ENCODE measurements at places on chromosomes 6 and 20.

GRCh38 chr20:32819992-32820697, 391 bp downstream of the MAPRE1 start:
- DNase-seq = peak; percentile 87

GRCh38 chr6:2790588-2791449, 25.6 kb downstream of the WRNIP1 start:
- DNase-seq = peak; percentile 72

GRCh38 chr6:84526631-84527030, 237.8 kb downstream of the TBX18 start:
- DNase-seq = no peak

- no peak for DNase-seq
Observed at GRCh38 chr6:123925350-123925749, 121.7 kb downstream of the NKAIN2 start.

GRCh38 chr20:34042262-34042661, 48.6 kb downstream of the RALY start:
- no peak for DNase-seq
